Suppressor macrophage treated with lipopolysaccharide for 4 hours (primary cell): ENCODE measurements at places on chromosomes 7 and 10.

DNA sequence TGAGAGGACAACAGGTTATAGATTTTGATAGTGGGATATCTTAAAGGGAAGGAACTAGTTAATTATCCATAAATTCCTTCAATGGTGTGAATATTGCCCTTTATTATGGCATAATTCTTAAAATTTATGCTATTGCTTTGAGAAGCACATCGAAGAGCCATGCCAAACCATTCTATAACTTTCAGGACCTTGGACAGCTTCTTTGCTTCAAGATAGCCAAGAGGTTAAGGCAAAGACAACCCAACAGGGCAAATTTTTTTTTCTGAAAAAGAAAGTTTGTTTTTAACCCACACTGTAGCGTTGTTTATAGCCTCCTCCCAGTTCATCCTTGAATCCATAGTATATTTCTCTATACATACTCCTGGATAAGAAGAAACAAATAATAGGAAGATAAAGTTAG lies 103.2 kb downstream of the NRG3 start:
- peak; percentile 11 for DNase-seq

DNA sequence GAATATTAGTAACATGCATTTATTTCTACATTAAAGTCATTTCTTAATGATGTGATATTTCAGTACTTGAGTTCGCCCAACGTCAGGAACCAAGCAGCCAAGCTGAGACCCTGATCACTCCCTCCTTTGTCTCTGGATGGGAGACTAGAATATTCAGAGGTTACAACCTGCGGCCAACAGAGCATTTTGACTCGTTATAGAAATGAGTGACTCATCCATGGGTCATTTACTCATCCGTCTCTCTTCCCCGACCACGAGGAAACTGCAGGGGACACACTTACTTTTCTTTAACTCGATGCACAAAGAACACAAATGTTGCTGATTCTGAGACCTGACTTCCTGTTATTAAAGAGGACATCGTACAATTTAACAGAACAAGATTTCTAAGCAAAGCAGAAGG lies 343.3 kb downstream of the FRMD4A start:
- peak; percentile 47 for DNase-seq

DNA sequence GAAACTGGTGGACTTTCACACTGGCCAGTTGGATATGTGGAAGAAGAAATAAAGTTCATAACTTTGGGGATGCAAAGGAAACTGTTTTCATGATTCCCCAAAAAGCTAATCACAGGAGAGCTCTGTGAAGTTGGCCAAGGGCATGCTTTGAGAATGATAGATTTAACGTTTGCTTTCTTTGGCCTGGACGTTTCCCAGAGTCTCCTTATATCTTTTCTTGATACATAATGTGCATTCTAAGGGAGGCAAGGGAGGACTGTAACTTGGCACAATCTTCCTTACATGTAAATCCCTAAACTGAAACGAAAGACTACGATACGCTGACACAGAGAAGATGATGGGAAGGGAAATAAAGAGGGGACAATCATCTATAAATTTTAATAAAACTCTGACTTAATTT lies 176.5 kb upstream of the INHBA start:
- DNase-seq, result no peak

GRCh38 chr10:122561212-122561611 lies 658 bp downstream of the DMBT1 start:
- no peak for DNase-seq

DNA sequence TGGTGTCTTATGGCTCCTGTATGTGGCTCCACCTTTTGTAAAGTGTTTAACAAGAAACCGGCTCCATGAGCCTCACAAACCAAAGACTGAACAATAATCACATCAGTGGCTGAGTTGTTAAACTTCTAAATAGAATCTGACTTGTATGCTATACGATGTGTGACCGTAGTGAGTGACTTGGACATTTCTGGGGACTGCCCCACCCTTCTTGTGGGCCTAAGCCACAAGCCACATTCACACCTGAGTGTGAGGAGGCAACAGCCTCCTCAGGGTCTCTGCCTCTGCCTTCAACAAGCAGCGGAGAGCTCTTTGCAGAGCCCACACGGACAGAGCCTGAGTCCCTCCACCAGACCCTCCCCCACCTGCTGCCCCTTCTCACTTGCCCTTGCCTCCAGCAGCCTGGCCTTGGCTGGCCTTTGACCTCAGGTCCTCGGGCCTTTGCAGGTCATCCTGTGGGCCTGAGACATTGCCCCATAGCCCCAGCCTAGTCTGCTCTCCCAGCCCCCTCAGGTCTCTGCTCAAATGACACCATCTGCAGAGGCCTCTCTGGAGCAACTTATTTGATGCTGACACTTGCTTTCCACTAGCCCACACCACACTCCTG lies 156.8 kb upstream of the TNS3 start:
- no peak for DNase-seq

- no peak for DNase-seq
Observed at GRCh38 chr7:31102151-31102972, 50.3 kb downstream of the ADCYAP1R1 start.
